Activated CD8-positive, alpha-beta memory T cell treated with anti-CD3 and anti-CD28 coated beads, Interleukin-2, amount 10 ng/mL, durations not matched to agents 7 days and 5 days (primary cell): ENCODE measurements at places on chromosomes 1 and 21. TPM values are rescaled to one million over a fixed set of nuclear protein-coding genes. Genes with fewer than 3 reads are reported as not detected.

Gene SH2D1B
- total RNA-seq, result not detected

Gene DMBX1
- total RNA-seq, result not detected

DNA sequence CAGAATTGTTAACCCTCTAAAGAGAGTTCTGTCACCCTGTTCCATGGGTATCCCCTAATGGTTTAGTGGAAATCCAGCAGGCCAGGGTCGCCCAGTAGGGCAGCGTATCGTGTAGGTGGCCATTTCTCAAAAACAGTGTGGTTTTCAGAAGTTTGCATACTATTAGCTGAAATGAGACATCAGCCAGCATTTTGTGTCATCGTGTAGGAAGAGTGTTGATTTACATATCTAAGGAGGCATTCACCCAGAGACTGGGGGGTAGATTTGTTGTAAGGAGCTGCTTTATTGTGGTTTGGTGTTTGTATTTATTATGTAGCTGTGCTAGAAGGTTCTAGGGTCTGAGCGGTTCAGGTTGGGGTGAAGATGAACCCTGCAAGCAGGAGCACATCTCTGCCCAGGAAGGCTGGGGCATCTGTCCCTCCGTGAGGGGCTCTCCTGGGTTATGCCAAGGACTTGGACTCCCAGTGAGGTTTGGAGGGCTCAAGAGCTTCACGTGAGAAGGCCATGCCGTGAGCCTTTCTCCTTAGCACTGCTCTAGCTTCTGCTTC is 174.4 kb downstream of the PGBD5 start:
- no peaks in the 10 kb centered on the region for H3K27me3 ChIP-seq
- peaks cover 4% of the 10 kb centered on the region for H3K4me1 ChIP-seq
- peaks cover 17% of the 10 kb centered on the region for H3K36me3 ChIP-seq
- peak overlapping the region; percentile 11 for H3K27ac ChIP-seq
- DNase-seq, result no peak

- H3K27me3 ChIP-seq, result no peaks in the 10 kb centered on the region
- no peak overlapping the region for H3K27ac ChIP-seq
- no peaks in the 10 kb centered on the region for H3K4me1 ChIP-seq
- peaks cover 13% of the 10 kb centered on the region for H3K36me3 ChIP-seq
- H3K4me3 ChIP-seq, result no peak overlapping the region
Observed at GRCh38 chr1:161940866-161941591, 82.6 kb downstream of the OLFML2B start.

DNA sequence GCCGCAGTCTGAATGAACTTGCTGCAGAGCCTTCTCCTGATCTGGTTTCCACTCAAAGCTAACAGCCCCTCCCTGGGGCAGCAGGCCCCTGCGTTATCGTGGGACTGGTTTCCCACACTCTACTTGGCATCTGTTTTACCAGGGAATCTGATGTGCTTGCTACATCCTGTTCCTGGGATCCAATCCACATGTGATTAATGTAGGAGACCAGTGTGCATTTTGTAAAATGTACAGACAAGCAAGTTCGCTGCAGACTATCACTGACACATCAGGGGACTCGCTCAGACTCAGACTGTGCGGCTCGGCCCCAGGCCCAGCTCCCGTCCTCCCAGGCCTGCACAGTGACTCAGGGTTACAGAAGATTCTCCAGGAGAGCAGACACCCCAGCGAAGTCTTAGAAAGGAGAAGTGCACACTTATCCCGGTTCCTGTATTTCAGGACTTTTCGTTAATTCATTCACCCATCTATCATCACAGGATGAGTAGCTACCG is 340.1 kb downstream of the MATN1 start:
- no peaks in the 10 kb centered on the region for H3K4me1 ChIP-seq
- H3K36me3 ChIP-seq, result no peaks in the 10 kb centered on the region
- H3K27ac ChIP-seq, result no peak overlapping the region
- peaks cover 4% of the 10 kb centered on the region for H3K27me3 ChIP-seq
- DNase-seq, result no peak
- H3K4me3 ChIP-seq, result no peak overlapping the region

- H3K27me3 ChIP-seq, result no peaks in the 10 kb centered on the region
- no peaks in the 10 kb centered on the region for H3K4me1 ChIP-seq
- no peaks in the 10 kb centered on the region for H3K36me3 ChIP-seq
- H3K27ac ChIP-seq, result no peak overlapping the region
- H3K4me3 ChIP-seq, result no peak overlapping the region
Observed at GRCh38 chr1:219713981-219714381, 101.1 kb upstream of the ZC3H11B start.

DNA sequence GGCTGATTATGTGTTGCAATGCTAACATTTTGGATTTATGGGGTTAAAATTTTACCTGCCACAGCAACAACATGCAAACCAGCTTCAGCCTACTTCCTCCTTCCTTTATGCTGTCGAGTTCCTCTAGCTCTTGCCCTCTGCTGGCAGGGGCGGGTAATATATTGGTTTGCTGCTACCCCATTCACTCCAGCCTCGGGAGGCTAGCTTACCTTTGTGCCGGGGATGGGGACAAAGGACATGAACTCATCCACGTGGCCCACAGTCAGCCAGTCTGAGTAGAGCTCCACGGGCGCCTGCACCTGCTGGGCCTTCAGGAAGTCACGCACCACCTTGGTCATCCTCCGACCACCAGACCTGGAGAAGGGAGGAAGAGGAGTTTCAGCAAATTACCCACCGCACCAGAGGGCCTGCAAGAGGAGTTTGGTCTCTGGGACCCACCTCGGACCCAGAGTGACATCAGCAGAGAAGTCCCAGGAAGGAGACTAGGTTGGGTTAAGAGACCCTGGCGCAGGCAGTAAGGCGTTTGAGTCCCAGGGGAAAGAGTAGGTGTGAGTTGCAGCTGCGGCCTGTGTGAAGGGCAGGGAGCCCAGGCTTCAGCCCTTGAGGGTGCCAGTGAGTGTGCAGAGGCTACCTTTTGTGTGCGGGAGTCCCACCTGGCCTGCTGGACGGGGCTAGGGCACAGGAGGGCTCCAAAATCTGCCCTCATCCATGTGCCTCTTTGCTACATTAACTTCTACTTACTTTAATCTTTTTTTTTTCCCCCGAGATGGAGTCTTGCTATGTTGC is 21.8 kb upstream of the SDHB start:
- H3K36me3 ChIP-seq, result no peaks in the 10 kb centered on the region
- DNase-seq, result peak; percentile 62
- no peak overlapping the region for H3K27ac ChIP-seq
- no peak overlapping the region for H3K4me3 ChIP-seq
- H3K4me1 ChIP-seq, result peaks cover 4% of the 10 kb centered on the region
- peaks cover 3% of the 10 kb centered on the region for H3K27me3 ChIP-seq

GRCh38 chr1:83845437-83846071 is 153.4 kb downstream of the TTLL7 start:
- H3K27ac ChIP-seq, result no peak overlapping the region
- H3K36me3 ChIP-seq, result no peaks in the 10 kb centered on the region
- no peak overlapping the region for H3K4me3 ChIP-seq
- H3K27me3 ChIP-seq, result no peaks in the 10 kb centered on the region
- H3K4me1 ChIP-seq, result peaks cover 10% of the 10 kb centered on the region

- H3K27ac ChIP-seq, result no peak overlapping the region
- DNase-seq, result no peak
- no peaks in the 10 kb centered on the region for H3K36me3 ChIP-seq
- peaks cover 9% of the 10 kb centered on the region for H3K27me3 ChIP-seq
Observed at GRCh38 chr1:207019661-207020060, 12.9 kb downstream of the C1orf116 start.

GRCh38 chr1:47002211-47002610 is 21.3 kb upstream of the CYP4X1 start:
- no peak for DNase-seq
- H3K27ac ChIP-seq, result no peak overlapping the region
- no peaks in the 10 kb centered on the region for H3K4me1 ChIP-seq
- H3K36me3 ChIP-seq, result no peaks in the 10 kb centered on the region
- no peak overlapping the region for H3K4me3 ChIP-seq

GRCh38 chr21:27595716-27596115 is 628.8 kb upstream of the ADAMTS5 start:
- H3K4me1 ChIP-seq, result no peaks in the 10 kb centered on the region
- H3K36me3 ChIP-seq, result no peaks in the 10 kb centered on the region
- DNase-seq, result no peak
- H3K27ac ChIP-seq, result no peak overlapping the region
- no peak overlapping the region for H3K4me3 ChIP-seq

- H3K27me3 ChIP-seq, result peaks cover 20% of the 10 kb centered on the region
- peaks cover 2% of the 10 kb centered on the region for H3K36me3 ChIP-seq
- H3K4me1 ChIP-seq, result peaks cover 39% of the 10 kb centered on the region
- peak overlapping the region; percentile 75 for H3K4me3 ChIP-seq
- H3K27ac ChIP-seq, result no peak overlapping the region
- peak; percentile 95 for DNase-seq
Observed at GRCh38 chr1:1059494-1060280, 14.4 kb downstream of the RNF223 start.
